ENCODE measurements at places on chromosomes 6 and 20.

- no peak for DNase-seq
Observed at GRCh38 chr6:18183766-18184165, 28.5 kb downstream of the KDM1B start.

- DNase-seq = no peak
Observed at GRCh38 chr6:162014069-162014811, 713.3 kb downstream of the PRKN start.

- no peak for DNase-seq
Observed at GRCh38 chr6:19312241-19312978, 524.8 kb upstream of the ID4 start.

GRCh38 chr6:149249370-149250357, 67.8 kb upstream of the TAB2 start:
- DNase-seq = no peak

- DNase-seq = no peak
Observed at GRCh38 chr20:1945134-1945618, 48.7 kb downstream of the PDYN start.

GRCh38 chr6:1639430-1639829, 29.7 kb downstream of the FOXC1 start:
- DNase-seq = no peak

Measured in activated CD4-positive, alpha-beta T cell treated with anti-CD3 and anti-CD28 coated beads for 4 hours (primary cell).